ENCODE measurements at places on chromosomes 4 and X. TPM values are rescaled to one million over a fixed set of nuclear protein-coding genes. Genes with fewer than 3 reads are reported as not detected.
A peak's percentile ranks its signal among the peaks of the same experiment; 100 is the strongest.

DNA sequence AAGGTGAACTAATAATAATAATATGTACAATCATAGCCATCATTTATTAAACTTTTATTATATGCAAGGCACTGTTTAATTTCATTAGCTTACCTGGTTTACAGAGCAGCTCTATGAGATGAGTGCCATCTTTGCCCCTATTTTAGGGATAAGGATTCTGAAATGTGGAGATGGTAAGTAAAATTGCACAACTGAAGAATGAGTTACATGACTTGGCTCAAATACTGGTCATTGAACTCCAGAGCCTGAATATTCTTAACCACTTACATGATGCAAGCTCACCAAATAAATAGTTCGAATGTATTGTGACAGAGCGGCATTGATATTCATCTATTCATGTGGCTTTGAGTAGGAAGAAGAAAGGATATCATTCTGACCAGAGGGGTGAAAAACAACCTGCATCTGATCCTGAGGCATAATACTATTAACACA, 11.7 kb downstream of the ALB start:
- no peak for DNase-seq

- DNase-seq, result peak; percentile 18
Measured at GRCh38 chrX:96403446-96403845, 281.2 kb upstream of the DIAPH2 start.

GRCh38 chrX:70444946-70445656, 466 bp downstream of the DLG3 start:
- DNase-seq, result no peak

DNA sequence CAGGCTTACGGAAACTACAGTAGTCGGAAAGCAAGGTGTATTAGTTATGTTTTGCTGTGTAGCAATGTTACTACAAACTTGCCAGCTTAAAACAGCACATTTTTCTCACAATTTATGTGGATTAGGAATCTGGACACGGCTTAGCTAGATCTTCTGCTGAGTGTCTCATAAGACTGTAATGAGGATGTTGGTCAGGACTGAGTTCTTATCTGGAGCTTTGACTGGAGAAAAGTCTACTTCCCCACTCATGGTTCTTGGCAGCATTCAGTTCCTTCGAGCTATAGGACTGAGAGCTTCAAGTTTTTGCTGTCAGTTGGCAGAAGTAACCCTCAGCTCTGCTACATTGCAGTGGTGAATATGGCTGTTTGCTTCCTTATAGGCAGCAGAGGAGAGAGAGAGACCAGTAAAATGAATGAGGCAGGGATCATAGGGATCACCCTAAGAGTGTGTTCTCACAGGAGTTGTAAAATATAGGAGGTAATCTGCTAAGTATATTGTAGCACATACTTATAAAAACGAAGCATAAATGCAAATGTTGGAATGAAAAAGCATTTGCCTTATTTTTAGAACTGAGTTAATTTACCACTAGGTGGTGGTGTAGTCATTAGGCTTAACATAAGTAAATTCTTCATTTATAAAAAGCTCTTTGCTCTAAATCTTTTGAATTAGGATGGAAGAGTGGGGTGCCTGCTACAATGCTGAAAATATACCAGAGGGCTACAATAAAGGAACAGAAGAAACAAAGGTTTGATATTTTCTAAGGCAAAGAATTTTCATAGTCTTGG, 38.6 kb downstream of the ALG13 start:
- DNase-seq, result peak; percentile 12

DNA sequence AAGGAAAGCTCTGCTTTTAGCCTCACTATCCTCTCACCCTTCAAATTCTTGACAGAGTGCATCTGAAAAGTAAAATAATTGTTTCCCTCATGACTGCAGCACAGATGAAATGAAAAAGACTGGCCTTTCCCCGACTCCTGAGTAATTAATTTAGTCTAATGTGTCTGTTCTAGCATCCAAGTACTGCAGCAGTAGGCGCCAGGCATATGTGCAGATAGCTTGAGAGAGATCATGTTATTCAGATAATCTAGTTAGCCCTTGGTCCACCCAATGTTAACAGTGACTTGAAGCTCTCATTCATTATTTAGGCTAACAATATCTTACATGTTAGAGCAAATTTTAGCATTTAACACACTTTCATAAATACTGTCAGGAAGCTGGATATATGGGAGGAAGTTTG, 54.0 kb downstream of the MAP9 start:
- DNase-seq, result no peak

- DNase-seq, result no peak
Measured at GRCh38 chr4:15343000-15343399, 84.8 kb upstream of the C1QTNF7 start.

DNA sequence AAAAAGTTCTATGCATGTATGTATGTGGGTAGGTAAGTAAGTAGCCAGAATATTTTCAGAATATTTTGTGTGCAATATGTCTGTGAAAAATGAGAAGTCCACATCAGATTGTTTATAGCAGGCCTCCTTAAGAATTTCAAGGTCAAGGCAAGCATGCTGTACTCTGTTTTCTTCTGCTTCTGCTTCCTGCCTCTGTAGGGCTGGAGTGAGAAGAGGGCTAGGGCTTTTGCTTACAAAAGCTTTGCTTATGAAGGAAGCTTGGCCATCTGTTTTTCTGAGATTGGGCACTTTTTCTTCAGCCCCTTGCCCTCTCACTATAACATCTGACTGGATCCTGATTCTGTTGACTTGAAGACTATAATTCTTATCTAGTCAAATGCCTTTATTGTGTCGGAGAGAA, 150.4 kb downstream of the EMCN start:
- no peak for DNase-seq

- DNase-seq, result peak; percentile 14
Measured at GRCh38 chr4:154625971-154626370, 13.5 kb upstream of the FGG start.

DNA sequence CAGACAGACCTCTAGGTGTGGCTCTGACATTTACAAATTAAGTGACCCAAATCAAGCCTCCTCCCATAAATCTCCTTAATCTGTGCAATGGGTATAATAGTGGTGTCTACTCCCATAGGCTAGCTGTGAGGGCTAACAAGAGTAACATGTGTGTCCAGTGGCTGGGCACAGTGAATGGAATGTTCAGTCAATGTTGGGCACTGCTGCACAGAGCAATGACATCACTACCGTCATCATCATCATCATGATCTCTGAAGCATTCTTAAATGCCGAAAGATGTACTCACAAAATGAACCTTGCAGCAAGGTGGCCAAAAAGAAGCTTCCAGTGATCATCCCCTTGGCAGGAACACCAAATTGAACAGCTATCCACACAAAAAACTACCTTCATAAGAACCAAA, 43.5 kb downstream of the CHRNA9 start:
- DNase-seq, result no peak

GRCh38 chr4:77653162-77653758, 47.6 kb downstream of the CXCL13 start:
- no peak for DNase-seq

DNA sequence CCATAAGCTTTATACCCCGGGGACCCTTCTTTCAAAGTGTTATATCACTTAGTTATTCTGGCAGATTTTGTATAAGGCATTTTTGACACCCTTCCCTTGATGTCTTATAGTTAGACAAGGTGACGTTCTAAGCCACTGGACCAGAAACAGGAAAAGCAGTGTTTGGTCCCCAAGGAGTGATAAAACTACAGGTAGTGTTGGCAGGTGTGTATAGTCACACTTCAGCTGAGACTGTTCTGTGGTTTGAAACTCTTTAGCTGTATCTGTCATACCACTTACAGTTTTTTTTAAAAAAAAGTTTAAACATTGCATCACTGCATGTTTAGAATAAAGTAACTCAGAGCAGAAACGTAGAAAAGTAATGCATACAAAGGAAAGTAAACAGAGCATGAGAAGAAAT, 48.5 kb downstream of the TLL1 start:
- DNase-seq, result no peak

DNA sequence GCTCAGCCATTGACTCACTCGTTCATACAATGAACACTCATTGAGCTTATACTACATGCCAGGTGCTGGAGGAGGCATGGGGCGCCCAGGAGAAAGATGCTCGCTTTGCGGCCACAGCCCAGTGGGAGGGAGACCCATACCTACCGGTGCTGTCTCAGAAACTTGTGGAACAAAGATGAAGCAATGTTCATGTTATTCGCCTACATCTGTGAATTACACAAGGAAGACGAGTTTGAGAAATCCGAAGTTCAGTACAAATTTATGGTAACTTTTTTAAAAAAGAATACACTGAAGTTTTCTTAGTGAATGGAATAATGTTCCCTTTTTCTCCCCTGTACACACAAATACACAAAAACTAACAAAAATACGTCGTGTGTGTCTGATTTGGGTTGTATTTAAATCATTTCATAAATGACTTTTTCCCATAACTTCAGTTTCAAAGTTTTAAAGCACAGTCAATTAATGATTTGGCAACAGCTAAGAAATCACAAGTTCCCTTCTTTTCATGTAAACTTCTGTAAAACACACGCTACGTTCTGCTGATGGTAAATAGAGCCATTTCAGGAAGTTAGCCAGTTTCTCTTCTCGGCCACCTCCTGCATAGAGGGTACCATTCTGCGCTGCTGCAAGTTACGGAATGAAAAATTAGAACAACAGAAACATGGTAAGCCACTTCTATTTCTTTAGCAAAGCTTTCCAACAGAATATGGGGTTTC, at the start of gene TLR8:
TSS of gene TLR8 (plus strand) at position 575 of the 716 bp plus-strand sequence. CDS start at position 662, 87 bp downstream.
- DNase-seq, result no peak

DNA sequence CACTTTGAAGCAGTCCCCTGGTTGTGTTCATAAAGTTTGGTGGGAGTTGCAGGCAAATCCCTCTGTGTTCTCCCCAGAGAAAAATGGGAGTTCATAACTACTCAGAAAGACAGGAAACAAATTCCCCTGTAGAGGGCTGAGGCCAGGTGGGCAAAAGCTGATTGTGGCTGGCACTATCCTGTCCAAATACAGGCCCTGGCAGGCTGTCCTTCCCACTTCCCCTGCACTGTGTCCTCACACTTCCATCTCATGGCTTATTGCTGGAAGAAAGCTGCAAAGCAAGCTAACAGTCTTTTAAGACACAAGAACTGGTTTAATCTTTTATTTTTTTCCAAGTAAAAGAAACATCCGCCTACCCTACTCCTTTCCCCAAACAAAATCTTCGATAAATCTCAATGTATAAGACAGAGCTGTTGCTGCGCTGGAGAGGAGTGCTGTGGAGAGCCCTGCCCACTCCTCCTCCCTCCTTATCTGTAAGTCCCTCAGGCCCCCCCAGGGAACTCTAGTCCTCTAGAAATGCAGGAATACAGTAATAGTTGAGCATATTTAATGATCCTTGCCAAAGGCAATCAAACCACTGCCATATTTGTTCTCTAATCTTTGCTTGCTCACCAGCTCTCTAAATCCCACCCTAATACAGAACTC, 14.0 kb downstream of the TAPT1 start:
- DNase-seq, result no peak

- DNase-seq, result peak; percentile 96
Measured at GRCh38 chr4:124631760-124632159, 80.8 kb downstream of the ANKRD50 start.

GRCh38 chr4:52643190-52643589, 15.9 kb downstream of the USP46 start:
- DNase-seq, result no peak

GRCh38 chr4:42588909-42589308, 68.0 kb downstream of the ATP8A1 start:
- DNase-seq, result no peak

- DNase-seq, result no peak
Measured at GRCh38 chr4:4666693-4667621, 125.1 kb upstream of the STX18 start.

DNA sequence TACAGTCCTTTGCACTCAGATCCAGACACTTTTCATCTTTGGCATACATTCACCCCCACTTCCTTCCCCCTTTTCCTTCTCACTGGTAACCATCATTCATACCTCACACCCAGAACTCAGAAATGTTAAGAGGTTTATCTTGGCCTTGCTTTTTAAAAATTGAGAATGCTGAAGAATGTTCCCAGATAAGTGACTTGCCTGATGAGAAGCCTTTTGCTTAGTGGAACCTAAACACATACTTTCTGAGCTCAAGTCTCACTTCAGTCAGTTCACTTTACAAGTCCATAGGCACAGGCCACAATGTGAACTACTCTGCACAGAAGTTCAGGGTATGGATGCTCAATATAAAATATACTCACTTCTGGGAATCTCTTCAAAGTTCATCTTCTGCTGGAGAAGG, 129.4 kb downstream of the GRIA3 start:
- no peak for DNase-seq

DNA sequence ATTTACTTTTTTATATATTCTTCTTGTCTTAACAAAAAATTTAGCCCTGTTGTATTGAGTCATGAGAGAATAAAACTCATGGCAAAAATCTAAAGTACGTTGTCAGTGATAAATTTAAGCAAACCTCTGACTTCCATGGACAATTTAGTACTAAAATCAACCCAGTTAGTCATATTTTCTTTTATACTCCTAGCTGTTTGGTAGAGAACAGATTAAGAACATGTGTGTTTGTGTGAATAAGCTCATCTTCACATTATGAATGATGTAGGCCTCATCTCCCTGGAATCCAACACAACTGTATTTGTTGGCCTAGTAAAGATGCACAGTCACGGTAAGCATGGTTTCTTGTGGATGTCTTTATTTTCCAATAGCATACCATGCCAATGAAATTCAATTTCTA, 40.8 kb upstream of the FAM47B start:
- no peak for DNase-seq

OPN1MW gene
- not detected for total RNA-seq

MAGEA9B gene
- total RNA-seq, result not detected

ATP1B4 gene
- total RNA-seq, result not detected

NAP1L3 gene
- total RNA-seq, result 1.9 TPM

CYSLTR1 gene
- total RNA-seq, result not detected

AADAT gene
- total RNA-seq, result 2.7 TPM

TLR3 gene
- total RNA-seq, result not detected

FHDC1 gene
- total RNA-seq, result 0.95 TPM

UNC5C gene
- total RNA-seq, result not detected

COQ2 gene
- total RNA-seq, result 22.0 TPM

CT47B1 gene
- total RNA-seq, result not detected

GRIA2 gene
- not detected for total RNA-seq

NPY2R gene
- total RNA-seq, result 0.07 TPM

ADAMTS3 gene
- total RNA-seq, result 3.2 TPM

Measured in PC-3 (cell line).